ENCODE measurements at places on chromosomes 2 and 18.

DNA sequence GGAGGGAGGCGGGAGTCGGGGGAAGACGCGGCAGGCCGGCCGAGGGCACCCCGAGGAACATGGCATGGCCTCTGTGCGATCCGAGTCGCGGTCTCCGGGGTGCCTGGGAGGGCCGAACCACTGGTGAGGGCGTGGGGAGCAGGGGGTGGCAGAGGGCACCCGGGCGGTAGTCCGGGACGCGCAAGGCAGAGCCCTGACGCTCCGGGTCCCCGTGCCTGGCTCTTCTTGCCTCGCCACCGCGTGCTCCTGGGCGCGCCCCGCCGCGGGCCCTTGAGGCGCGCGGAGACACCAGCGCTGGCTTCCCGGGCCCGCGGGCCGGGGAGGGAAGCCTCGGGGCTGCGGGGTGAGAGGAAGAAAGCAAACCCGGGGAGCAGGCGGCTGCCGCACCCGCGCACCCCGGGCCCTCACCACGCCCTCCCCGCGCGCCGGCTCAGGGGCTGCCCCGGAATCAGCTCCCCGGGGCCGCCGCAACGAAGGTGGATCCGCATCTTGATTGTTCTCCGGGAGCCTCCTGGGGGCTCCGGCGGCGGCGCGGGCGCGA, 4.3 kb downstream of the SOX11 start:
- no peak for DNase-seq

DNA sequence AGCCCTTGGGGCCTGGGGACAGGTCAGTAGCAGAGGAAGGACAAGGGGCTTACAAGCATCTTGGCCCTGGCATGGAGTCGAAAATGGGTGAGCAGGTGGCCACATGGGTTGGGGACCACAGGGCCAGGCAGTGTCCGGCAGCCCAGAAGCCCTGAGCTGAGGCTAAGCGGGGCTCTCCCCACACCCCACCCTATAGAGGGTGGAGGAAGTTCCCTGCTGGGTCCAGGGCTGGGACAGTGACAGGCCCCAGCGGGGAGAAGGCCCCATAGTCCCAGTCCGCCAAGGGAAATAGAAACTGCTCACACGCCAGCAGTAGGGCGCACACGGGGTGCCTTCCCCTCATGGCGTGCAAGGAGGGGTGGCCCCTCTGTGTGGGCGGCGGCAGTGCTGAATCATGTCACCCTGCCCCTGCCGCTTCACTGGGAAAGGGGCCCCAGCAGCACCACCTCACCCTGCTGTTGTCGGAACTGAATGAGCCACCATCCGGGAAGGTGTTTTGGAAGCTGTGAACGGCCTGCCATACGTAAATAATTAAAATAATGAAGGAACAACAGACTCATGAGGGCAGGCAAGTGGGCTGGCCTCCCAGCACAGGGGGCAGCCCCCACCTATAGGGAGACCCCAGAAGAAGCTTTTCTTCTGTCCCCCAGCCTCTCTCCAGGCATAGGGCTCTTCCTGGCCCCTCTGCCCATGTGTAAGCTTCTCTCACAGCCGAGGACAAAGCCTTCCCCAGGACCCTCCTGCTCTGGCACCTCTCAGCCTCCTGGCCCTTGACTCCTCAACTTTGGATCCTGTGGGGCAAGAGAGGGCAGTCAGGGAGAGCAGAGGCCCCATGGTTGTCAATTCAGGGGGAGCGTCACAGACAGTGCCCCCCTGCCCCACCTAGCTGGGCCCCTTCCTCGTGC, 12.7 kb upstream of the DUSP2 start:
- DNase-seq, result peak; percentile 96

GRCh38 chr2:2588777-2589176, 257.7 kb upstream of the MYT1L start:
- no peak for DNase-seq

DNA sequence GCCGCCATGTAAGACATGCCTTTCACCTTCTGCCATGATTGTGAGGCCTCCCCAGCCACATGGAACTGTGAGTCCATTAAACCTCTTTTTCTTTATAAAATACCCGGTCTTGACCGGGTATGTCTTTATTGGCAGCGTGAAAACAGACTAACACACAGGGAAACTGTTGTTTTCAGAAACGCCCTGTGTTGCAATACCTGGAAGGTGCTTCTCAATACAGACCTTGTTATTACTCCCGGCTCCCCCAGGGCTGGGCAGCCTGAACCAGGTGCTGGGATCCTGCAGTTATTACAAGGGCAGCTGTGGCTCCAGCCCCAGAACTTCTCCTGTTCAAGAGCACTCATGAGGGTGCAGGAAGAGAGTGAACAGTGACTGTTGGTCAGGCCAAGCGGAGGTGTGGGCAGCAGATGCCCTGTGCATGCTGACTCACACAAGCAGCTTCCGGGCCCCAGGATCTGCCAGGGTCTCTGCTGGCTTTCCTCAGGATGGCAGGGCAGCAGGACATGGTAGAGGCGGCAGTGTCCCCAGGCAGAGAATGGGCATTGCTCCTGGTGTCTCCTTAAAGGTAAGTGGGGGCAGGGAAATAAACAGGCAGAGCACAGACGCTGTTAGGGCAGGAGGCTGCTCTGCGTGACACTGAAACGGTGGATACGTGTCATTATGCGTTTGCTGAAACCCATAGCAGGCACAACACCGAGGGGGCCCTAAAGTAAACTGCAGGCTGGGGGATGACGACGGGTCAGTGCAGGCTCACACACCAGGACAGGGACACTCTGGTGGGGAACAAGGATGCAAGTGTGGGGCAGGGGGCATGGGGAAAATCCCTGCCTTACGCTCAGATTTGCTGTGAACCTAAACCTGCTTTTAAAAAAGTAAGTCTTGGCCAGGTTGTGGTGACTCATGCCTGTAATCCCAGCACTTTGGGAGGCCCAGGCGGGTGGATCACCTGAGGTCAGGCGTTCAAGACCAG, 89.1 kb downstream of the NDUFA10 start:
- no peak for DNase-seq

GRCh38 chr2:136238286-136239078, 120.5 kb upstream of the CXCR4 start:
- peak; percentile 42 for DNase-seq

GRCh38 chr18:44821924-44822323, 141.2 kb downstream of the SETBP1 start:
- no peak for DNase-seq
